Panc1 (cell line): ENCODE measurements at places on chromosomes 7 and 10. TPM values are rescaled to one million over a fixed set of nuclear protein-coding genes. Genes with fewer than 3 reads are reported as not detected.

DNA sequence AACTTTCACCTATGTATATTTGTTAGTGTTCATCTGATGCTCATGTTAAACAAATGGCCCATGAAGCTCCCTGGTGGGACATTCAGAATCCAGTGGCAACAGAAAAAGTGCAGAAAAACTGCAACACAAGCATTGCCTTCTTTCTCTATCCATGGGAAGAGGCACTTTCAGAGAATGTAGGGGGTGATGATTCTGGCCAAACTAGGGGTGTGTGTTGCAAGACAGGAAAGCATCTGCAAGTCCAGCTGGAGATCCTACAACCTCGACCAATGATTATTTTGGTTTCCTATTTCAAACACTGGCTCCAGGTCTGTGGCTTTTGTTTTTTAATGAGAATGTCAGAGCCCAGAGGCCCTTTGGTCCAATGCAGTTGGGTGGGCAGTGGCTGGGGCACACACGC, 198.7 kb downstream of the CXCL12 start:
- no peaks in the 10 kb centered on the region for H3K27me3 ChIP-seq
- H3K4me3 ChIP-seq = no peak overlapping the region
- H3K27ac ChIP-seq = no peak overlapping the region
- no peaks in the 10 kb centered on the region for H3K36me3 ChIP-seq
- H3K4me1 ChIP-seq = no peaks in the 10 kb centered on the region

- DNase-seq = no peak
- no peaks in the 10 kb centered on the region for H3K36me3 ChIP-seq
- H3K27me3 ChIP-seq = no peaks in the 10 kb centered on the region
- no peak overlapping the region for H3K27ac ChIP-seq
Observed at GRCh38 chr7:133301444-133301843, 48.6 kb downstream of the EXOC4 start.

DNA sequence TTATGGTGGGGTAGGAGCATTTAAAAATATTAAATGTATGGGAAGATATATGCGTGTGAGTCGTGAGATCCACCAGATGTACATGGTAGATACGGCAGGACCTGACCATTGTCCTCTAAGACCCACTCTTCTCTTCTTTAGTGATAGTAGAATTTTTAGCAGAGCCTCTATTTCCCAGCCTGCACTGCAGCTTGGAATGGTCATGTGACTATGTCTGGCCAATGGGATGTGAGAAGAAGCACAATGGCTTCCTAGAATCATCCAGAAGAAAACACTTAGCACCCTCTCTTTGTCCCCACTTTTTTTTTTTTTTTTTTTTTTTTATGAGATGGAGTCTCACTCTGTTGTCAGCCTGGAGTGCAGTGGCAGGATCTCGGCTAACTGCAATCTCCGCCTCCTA, 86.6 kb upstream of the CYTH3 start:
- no peaks in the 10 kb centered on the region for H3K4me1 ChIP-seq
- H3K4me3 ChIP-seq = no peak overlapping the region
- no peaks in the 10 kb centered on the region for H3K27me3 ChIP-seq
- H3K27ac ChIP-seq = no peak overlapping the region

GRCh38 chr7:23925088-23925487, 215.1 kb downstream of the STK31 start:
- H3K4me1 ChIP-seq = no peaks in the 10 kb centered on the region
- H3K36me3 ChIP-seq = no peaks in the 10 kb centered on the region
- no peak overlapping the region for H3K27ac ChIP-seq
- H3K4me3 ChIP-seq = no peak overlapping the region
- no peak for DNase-seq

- H3K4me3 ChIP-seq = no peak overlapping the region
- H3K27me3 ChIP-seq = no peaks in the 10 kb centered on the region
- DNase-seq = no peak
- no peak overlapping the region for H3K27ac ChIP-seq
- no peaks in the 10 kb centered on the region for H3K36me3 ChIP-seq
- H3K4me1 ChIP-seq = no peaks in the 10 kb centered on the region
Observed at GRCh38 chr7:44530990-44531389, 10.1 kb downstream of the NPC1L1 start.

GRCh38 chr7:27110186-27111031, 7.9 kb upstream of the HOXA2 start:
- peaks cover 49% of the 10 kb centered on the region for H3K4me1 ChIP-seq
- H3K4me3 ChIP-seq = peak overlapping the region; percentile 92
- peak overlapping the region; percentile 100 for H3K27ac ChIP-seq

DNA sequence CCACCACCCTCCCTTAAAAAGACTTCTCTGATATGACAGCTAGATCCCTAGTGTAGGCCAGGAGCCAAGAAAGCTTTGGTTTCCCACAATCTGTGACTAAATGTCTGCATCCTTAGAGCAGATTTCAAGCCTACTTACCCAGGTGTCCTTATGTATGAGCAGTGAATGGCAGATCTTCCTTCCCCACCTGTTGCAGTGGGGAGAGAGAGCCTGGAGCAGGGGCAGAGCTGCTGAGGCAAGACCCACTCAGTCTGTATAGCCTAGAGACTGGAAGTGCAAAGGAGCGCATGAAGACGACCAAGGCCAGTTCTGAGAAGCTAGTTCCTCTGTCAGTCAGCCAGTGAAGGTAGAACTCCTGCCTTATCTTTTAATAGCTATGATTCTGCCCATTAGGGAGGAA, 180.1 kb downstream of the GRM3 start:
- H3K4me1 ChIP-seq = no peaks in the 10 kb centered on the region
- DNase-seq = no peak
- H3K27ac ChIP-seq = no peak overlapping the region
- no peaks in the 10 kb centered on the region for H3K27me3 ChIP-seq
- no peaks in the 10 kb centered on the region for H3K36me3 ChIP-seq

DNA sequence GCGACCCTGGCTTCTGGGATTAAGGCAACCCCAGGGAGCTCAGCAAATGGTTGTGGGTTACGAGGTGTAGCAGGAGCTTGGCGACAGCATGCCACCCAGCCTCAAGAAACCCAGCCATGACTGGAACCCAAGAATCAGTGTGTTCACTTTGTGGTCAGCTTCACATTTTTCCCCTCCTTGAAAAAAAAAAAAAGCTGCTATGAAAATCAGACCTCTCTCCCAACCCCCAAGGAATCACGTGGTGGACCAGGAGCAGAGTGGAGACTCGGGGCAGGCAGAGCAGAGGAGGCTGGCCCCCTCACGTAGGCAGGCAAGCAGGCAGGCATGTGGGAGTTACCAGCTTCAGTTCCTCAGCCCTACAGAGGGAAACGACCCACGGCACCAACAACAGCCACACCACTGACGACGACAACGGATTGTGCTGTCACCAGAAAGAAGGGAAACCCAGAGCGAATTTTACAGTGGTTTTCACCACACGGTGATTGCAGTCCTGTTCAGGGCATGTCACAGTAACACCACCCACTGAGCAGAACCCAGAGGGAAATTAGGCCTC, 203.4 kb downstream of the SLC25A13 start:
- H3K4me1 ChIP-seq = no peaks in the 10 kb centered on the region
- H3K4me3 ChIP-seq = no peak overlapping the region
- no peak for DNase-seq
- no peaks in the 10 kb centered on the region for H3K27me3 ChIP-seq

DNA sequence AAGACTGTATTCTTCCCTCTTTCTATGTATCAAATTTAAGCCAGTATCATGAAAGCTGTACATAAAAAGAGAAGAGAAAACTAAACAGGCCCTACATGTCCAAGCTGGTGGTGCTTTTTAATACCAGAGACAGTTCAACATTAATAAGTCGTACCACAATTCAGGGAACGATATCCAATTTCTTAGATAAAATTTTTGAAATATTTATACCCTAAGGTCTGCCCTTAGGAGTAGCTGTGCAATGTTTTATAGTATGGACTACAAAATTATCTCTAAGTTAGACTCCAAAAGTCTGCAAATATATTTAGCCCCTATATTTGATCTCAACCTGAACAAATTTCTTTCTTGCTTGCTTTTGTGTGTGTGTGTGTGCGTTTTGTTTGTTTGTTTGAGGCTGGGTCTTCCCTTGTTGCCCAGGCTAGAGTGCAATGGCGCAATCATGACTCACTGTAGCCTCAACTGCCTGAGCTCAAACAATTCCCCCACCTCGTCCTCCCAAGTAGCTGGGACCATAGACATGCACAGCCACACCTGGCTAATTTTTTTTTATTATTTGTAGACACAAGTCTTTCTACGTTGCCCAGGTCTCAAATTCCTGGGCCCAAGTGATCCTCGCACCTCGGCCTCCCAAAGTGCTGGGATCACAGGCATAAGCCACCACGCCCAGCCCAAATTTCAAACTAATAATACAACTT, 13.2 kb downstream of the ARHGAP19 start:
- H3K27ac ChIP-seq = peak overlapping the region; percentile 86
- no peak for DNase-seq
- no peaks in the 10 kb centered on the region for H3K27me3 ChIP-seq
- no peak overlapping the region for H3K4me3 ChIP-seq

DNA sequence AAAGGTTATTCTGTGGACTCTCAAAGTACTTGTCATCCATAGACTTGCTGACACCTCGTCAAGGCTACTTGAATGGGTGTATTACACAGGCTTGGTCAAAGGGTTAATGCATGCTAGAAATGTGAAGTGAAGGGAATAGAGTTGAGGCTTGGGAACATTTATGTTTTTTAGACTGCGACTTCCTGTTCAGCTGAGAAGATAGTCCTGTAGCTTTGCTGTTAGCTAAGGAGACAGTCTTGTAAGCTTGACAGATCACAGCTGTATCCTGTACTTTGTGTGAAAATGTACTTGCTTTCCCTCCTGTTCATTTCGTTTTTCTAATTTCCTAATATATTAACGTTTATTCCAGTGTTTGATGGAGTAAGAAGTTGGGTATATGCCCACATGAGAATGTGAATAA, 52.1 kb downstream of the ADD3 start:
- no peaks in the 10 kb centered on the region for H3K27me3 ChIP-seq
- H3K4me3 ChIP-seq = no peak overlapping the region
- no peaks in the 10 kb centered on the region for H3K36me3 ChIP-seq
- DNase-seq = no peak
- H3K27ac ChIP-seq = no peak overlapping the region
- H3K4me1 ChIP-seq = no peaks in the 10 kb centered on the region

GRCh38 chr10:121448766-121449421, 149.3 kb downstream of the FGFR2 start:
- no peak overlapping the region for H3K4me3 ChIP-seq
- no peaks in the 10 kb centered on the region; the same call in 1 of the 2 replicates for H3K27me3 ChIP-seq
- DNase-seq = no peak
- H3K36me3 ChIP-seq = no peaks in the 10 kb centered on the region
- no peaks in the 10 kb centered on the region for H3K4me1 ChIP-seq

- no peak for DNase-seq
- H3K36me3 ChIP-seq = no peaks in the 10 kb centered on the region
- H3K4me3 ChIP-seq = no peak overlapping the region
- H3K4me1 ChIP-seq = no peaks in the 10 kb centered on the region
- H3K27me3 ChIP-seq = no peaks in the 10 kb centered on the region
Observed at GRCh38 chr7:118039963-118040489, 143.9 kb upstream of the LSM8 start.

DNA sequence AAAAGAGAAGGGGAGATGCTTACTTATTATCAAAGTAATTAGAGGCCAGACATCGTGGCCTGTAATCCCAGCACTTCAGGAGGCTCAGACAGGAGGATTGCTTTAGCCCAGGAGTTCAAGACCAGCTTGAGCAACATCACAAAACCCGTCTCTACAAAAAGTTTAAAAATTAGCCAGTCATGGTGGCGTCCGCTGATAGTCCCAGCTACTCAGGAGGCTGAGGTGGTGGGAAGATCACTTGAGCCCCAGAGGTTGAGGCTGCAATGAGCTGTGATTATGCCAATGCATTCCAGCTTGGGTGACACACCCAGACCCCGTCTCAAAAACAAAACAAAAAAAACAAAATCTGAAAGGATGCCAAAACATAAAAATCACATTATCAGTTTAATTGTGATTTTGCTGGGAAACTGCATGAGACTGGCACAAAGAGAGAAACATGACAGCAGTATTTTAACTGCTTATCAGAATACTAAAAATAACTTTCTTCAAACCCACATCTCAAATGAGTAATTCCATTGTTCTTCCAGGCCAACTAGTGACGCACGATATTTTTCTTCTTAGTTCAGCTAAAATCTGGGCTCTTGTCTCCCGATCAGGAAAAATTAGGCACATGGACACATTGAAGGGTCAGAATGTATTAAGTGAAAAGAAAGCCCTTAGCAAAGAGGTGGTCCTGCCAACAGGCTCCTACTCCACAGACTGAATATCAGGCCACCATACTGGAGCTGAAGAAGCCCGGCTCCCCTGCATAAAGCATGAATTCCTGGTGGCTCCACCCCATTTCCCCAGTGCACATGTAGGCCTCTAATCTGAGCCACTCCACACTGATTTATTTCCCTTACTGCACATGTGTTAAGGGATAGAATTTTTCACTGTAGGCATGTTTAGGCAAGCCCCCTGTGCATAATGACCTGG, 9.6 kb upstream of the CCM2 start:
- H3K27me3 ChIP-seq = no peaks in the 10 kb centered on the region
- peaks cover 9% of the 10 kb centered on the region for H3K4me1 ChIP-seq
- H3K36me3 ChIP-seq = peaks cover 7% of the 10 kb centered on the region
- DNase-seq = no peak
- H3K4me3 ChIP-seq = no peak overlapping the region

DNA sequence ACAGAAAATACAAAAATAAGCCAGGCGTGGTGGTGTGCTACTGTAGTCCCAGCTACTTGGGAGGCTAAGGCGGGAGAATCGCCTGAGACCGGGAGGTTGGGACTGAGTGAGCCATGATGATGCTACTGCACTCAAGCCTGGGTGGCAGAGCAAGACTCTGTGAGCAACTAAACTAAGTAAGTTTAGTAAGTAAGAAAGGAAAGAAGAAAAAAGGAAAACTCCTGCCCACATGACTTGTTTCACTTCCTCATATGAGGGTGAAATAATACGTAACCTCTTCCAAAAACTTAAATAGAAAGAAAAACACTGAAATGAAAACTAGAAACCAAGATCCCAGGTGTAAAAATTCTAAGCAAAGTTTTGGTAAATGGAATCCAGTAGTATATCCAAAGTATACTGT, 79.6 kb downstream of the LARP4B start:
- H3K27ac ChIP-seq = no peak overlapping the region
- H3K36me3 ChIP-seq = peaks cover 6% of the 10 kb centered on the region; the same call in 1 of the 2 replicates
- H3K4me1 ChIP-seq = no peaks in the 10 kb centered on the region
- no peak for DNase-seq

- no peak overlapping the region for H3K27ac ChIP-seq
- peak; percentile 12 for DNase-seq
- no peak overlapping the region for H3K4me3 ChIP-seq
- H3K36me3 ChIP-seq = no peaks in the 10 kb centered on the region
- no peaks in the 10 kb centered on the region for H3K4me1 ChIP-seq
- H3K27me3 ChIP-seq = no peaks in the 10 kb centered on the region
Observed at GRCh38 chr10:116080553-116080952, 192.5 kb downstream of the GFRA1 start.

GRCh38 chr10:13224210-13224995, 9.8 kb downstream of the UCMA start:
- no peak overlapping the region for H3K27ac ChIP-seq
- H3K4me1 ChIP-seq = peaks cover 10% of the 10 kb centered on the region; the same call in 1 of the 2 replicates
- no peak overlapping the region for H3K4me3 ChIP-seq
- no peaks in the 10 kb centered on the region for H3K36me3 ChIP-seq
- H3K27me3 ChIP-seq = no peaks in the 10 kb centered on the region

- H3K4me1 ChIP-seq = no peaks in the 10 kb centered on the region
- H3K27ac ChIP-seq = no peak overlapping the region
- H3K27me3 ChIP-seq = no peaks in the 10 kb centered on the region
- H3K36me3 ChIP-seq = no peaks in the 10 kb centered on the region
- H3K4me3 ChIP-seq = no peak overlapping the region
- DNase-seq = no peak
Observed at GRCh38 chr10:22133749-22134624, 83.8 kb downstream of the EBLN1 start.

CHCHD2 gene
- 666 TPM for total RNA-seq

SLC16A9 gene
- 0.13 TPM for total RNA-seq

NEURL1 gene
- 0.10 TPM for total RNA-seq

CALY gene
- 1.9 TPM for total RNA-seq

PVRIG gene
- not detected for total RNA-seq

SEMA4G gene
- 4.7 TPM for total RNA-seq

SP8 gene
- not detected for total RNA-seq

NRCAM gene
- 0.21 TPM for total RNA-seq

PLEKHS1 gene
- total RNA-seq = 0.21 TPM

MAGI2 gene
- 5.4 TPM for total RNA-seq

SLC39A12 gene
- total RNA-seq = not detected
